ENCODE measurements at places on chromosomes 11 and 22. TPM values are rescaled to one million over a fixed set of nuclear protein-coding genes. Genes with fewer than 3 reads are reported as not detected.

The INS gene
- total RNA-seq, result not detected

The PKP3 gene
- not detected for total RNA-seq

The NAALAD2 gene
- not detected for total RNA-seq

The NRXN2 gene
- total RNA-seq, result 0.20 TPM

The CRYBB3 gene
- total RNA-seq, result not detected

The IRAG1 gene
- total RNA-seq, result not detected

The MAJIN gene
- total RNA-seq, result 0.36 TPM

The VWCE gene
- total RNA-seq, result 2.5 TPM

The SDHD gene
- total RNA-seq, result 77.0 TPM

The TST gene
- total RNA-seq, result 2.8 TPM

The OR51B2 gene
- not detected for total RNA-seq

The PLEKHB1 gene
- total RNA-seq, result 12.6 TPM

The PNPLA2 gene
- 78.2 TPM for total RNA-seq

The TSGA10IP gene
- not detected for total RNA-seq

The RNF121 gene
- total RNA-seq, result 20.9 TPM

The BIRC3 gene
- total RNA-seq, result 33.9 TPM

The OR8A1 gene
- total RNA-seq, result not detected

The IL18 gene
- not detected for total RNA-seq

The APOBEC3B gene
- 12.1 TPM for total RNA-seq

The NEFH gene
- 1.3 TPM for total RNA-seq

The MS4A6E gene
- not detected for total RNA-seq

The KIAA1671 gene
- 13.6 TPM for total RNA-seq

The USH1C gene
- not detected for total RNA-seq

The NLRP14 gene
- 0.05 TPM for total RNA-seq

The SLCO2B1 gene
- total RNA-seq, result 0.08 TPM

The WBP2NL gene
- total RNA-seq, result 1.7 TPM

Data from activated naive CD4-positive, alpha-beta T cell treated with anti-CD3 and anti-CD28 coated beads, Interleukin-2, amount 10 ng/mL, durations not matched to agents 5 hours and 36 hours (primary cell).